ENCODE measurements at places on chromosomes 2 and 18.

DNA sequence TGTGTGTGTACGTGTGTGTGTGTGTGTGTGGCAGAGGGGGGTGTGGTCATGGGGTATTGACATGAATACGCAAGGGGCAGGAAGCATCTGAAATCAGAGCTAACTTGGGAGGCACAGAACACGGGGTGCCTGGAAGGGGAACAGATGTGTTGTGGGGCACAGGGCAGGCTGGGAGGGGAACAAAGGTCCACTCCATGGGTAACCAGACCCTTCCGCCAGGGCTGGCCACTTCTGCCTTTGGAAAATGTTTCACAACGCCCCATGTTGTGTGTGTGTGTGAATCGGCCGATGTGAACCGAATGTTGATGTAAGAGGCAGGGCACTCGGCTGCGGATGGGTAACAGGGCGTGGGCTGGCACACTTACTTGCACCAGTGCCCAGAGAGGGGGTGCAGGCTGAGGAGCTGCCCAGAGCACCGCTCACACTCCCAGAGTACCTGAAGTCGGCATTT is at the start of gene SLC11A1:
SLC11A1 (plus strand) TSS at position 358 of the 451 bp plus-strand sequence. CDS start 96 bp downstream, outside the sequence.
- DNase-seq = no peak

DNA sequence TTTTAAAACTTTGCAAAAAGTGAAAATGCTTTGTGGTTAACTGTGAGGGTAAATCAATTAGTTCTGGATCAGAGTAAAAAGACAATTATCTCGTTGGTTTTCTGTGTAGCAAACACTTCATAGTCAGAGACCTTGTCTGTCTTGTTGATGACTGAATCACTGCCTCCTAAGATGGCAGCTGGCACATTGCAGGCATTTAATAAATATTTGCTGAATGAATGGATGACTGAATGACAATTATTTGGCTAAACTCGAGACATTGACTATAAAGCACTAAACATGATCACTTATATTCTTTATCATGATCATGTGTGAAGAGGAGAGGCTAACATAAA is 96.2 kb downstream of the MAIP1 start:
- DNase-seq = peak; percentile 23

DNA sequence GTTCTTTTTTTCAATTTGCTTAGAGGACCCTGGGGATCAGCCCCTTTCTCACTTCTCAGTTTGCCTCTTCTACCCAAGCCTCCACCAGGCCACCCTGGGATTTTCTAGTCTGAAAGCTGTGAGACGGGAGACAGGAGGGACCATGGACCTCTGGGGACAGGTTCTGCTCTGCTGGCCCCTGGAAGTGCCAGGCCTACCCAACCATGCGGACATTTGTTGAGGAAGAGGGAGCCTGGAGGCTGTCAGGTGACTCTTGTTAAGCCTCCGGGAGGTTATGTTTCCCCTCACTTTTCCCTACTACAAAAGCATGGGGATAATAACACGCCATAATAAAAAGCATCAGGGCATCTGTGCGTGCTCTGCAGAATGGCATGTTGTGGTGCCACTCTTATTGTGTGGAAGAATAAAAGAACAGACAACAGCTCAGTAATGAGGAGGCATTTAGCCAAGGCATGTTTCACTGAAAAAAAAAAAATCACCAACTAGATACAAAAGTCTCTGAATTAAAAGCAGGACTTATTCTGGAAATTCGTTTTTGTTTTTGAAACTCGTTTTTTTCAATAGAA is 48.3 kb upstream of the PLA2R1 start:
- no peak for DNase-seq

DNA sequence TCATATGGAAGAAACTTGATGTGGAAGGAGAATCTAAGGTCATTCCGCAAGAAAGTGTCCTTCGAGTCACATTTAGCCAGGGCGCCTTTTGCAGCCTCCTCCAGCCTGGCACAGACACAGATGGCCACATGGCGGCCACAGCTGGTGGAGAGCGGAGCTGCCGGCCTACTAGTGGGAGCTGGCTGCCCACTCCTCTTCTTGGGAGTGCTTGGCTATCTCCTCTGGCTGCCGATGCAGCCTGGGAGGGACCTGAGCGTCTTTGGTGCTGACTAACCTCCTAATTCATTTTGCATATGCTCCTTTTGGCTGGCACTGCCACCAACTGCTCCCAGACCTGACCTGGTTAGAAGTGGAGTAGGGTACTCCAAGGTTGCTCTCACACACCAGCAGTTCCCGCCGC is 199.3 kb upstream of the MYT1L start:
- DNase-seq = no peak

- DNase-seq = no peak
These were observed 7.1 kb downstream of the THAP4 start for GRCh38 chr2:241629762-241630435.

GRCh38 chr2:27159271-27159670 is 10.5 kb downstream of the TCF23 start:
- DNase-seq = no peak

DNA sequence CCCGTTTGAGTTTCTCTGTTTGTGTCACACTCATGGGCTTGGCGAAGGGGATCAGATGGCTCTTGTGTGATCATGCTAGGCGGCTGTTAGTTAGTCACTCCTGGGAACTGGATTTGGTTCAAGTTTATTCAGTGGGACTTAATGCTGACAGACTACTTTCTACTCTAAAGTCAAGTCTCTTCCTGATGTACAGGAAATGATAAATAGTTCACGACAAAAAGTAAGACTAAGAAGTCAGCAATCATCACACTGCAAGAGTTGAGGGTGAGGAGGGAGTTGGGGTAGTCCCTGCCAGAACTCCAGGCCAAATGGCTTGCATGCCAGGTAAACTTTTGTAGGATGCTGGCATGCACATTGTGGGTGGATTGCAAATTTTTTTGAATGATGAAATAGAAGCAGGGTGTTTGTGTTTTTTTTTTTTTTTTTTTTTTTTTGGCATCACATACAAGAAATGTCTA is 25.1 kb upstream of the CCL20 start:
- peak; percentile 98 for DNase-seq

GRCh38 chr2:30481323-30481800 is 34.3 kb downstream of the LCLAT1 start:
- DNase-seq = no peak

- peak; percentile 85 for DNase-seq
These were observed 105.3 kb upstream of the TTN start for GRCh38 chr2:178912416-178913048.

- no peak for DNase-seq
These were observed 99.2 kb downstream of the SMAD7 start for GRCh38 chr18:48851599-48851960.

- no peak for DNase-seq
These were observed 22.5 kb downstream of the LPIN1 start for GRCh38 chr2:11768946-11769345.

GRCh38 chr2:239035361-239035814 is 187.5 kb downstream of the TWIST2 start:
- DNase-seq = no peak

- no peak for DNase-seq
These were observed 497 bp downstream of the DSC3 start for GRCh38 chr18:31042084-31042405.

GRCh38 chr2:160581448-160581847 is 87.8 kb upstream of the RBMS1 start:
- no peak for DNase-seq

GRCh38 chr2:201018636-201019035 is 52.8 kb downstream of the HYCC2 start:
- no peak for DNase-seq

GRCh38 chr18:69567813-69568488 is 167.3 kb downstream of the DOK6 start:
- peak; percentile 5 for DNase-seq

DNA sequence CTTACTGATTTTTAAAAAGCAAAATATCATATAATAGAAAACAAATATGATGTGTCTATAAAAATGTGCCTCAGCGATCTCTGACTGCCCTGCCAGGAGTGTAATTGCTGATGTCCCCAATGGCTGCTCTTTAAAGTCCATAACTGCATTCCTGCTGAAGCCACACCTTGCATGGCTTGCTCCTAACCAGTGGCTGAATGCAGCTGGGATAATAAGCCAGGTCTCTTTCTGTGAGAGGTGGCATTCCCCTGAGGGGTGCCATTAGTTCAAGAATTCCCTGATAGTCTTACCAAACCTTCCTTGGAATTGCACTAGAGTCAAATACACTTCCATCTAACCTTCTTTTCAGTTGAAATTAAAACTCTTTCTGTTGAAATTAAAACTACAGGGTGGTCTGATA is 125.8 kb upstream of the ZNF804A start:
- DNase-seq = no peak

DNA sequence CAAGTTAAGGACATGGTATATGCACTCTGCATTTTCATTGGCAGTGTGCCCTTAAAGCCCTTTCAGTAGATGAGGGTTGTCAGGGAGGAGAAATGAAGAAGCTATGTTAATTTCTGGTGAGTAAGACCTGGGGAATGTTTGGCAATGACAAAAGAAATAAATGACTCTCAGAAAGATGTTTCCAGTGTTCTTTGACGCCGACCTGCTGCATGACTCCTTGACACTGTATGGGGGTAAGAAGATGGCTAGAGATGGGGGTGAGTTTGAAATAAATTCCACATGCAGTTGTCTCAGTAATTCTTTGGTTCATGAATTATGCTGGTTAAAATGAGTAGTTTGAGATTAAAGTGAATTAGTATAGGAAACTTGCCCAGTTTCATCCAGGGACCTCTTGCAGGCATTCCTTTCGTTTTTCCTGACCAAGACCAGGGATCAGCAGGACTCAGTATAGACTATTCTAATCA is 5.9 kb downstream of the CCDC121 start:
- DNase-seq = peak; percentile 18

DNA sequence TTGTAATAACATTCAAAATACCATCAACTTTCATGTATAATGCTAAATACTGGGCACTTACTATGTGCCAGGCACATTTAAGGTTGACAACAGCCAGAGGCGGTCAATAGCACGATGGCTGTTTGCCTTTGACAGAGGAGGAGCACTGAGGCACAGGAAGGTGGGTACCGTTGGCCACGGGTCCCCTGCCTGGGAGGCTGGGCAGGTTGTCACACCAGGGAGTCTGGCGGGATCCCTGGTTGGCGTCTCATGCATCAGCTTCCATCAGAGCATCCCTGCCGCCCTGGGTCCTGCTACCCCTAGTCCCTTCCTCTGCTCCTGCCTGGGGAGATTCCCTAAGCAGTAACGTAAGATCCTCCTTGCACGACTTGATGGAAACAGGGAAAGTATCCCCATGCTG is 19.4 kb downstream of the ALLC start:
- DNase-seq = no peak

DNA sequence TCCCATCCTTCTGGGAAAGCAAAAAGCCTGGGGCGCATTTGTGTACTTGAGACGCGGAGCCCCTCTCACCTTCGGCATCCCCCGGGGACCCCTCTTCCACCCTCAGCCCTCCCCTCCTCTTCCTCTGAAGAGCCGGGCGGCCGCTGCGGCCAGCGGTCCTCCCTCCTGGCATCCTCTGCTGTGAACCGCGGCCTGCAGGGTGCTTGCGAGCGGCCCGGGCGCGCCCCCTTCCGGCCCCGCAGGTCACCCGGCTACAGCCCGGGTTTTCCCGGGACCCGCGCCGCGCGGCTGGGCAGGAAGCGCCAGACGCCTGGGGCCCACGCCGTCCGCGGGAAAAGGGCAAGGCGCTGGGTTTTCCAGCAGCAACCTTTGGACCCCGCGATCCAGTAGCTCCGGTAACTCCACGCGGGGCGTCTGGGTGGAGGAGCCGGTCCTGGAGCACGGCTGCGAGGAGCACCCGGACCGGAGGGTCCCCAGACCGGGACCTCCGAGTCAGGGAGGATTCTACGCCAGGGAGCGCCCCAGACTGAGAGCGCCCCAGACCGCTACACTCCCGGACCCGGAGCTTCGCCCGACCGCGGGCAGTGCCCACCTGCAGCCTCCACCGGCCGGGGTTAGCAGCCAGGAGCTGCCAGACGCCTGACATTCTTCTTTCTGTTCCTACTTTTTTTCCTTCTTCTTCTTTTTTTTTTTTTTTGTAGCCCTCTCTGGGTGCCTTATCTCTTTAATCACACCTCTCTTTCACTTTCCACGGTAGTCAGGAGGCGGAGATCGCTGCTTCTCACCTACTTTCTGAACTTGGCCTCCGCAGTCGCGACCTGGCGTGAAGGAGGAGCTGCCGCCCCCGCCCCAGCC is at the start of gene IL18R1:
IL18R1 (plus strand) TSS at position 271 of the 855 bp plus-strand sequence. CDS start 6,865 bp downstream, outside the sequence.
- DNase-seq = peak; percentile 47

DNA sequence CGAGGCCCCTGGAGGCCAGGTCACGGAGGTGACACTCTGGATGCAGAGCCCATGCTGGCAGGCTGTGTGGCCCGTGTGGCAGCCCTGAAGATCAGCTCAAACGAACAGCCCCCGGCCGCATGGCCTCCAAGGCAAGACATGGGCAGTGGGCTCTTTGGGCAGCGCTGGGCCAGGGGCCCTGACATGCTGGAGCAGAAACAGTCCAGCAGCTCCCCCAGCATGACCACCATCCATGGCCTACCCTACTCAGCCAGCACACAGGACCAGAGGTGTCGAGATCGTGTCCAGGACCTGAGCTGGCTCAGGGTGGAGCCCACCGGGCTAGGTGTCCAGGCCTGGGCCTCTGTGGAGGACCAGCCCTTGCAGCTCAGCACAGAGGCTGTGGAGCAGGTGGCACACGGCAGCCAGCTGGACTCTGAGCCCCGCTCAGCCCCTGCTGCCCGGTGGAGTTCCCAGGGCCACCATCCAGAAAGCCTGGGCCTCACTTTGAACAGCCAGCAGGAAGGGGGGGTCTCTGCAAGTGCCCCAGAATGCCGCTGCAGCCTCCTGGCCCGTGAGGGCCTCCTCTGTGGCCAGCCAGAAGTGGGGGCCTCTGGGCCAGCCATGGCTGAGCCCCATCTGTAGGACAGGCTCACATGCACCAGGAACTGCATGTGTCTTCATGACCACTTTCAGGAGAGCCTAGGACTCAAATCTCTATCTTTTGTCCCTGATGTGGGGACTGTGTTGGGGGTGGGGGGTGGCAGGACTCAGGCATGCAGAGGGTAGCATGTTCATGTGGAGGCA is 8.9 kb downstream of the AMER3 start:
- no peak for DNase-seq

DNA sequence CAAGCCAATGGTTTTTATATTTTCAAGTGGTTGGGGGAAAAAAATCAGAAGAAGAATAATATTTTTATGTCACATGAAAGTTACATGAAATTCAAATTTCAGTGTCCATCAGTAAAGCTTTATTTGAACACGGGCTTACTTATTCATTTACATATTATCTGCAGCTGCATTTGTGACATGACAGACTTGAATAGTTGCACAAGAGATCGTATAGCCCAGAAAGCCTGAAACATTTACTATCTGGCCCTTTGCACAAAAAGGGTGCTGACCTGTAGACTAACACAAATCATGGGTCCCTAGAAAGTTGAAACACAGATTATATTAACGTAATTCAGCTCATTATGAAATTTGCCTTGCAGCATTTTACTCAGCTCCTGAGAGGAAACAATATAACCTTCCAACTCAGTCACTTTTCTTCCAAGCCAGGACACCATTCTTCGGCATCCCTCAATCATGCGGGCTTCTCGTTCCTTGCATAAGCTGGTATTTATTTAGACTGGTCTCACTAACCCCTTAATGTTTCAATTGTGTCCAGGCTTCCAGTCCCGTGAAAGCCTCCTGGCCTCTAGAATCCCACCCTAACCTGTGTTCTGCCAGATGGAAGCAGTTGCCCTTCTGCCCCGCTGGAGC is 402.7 kb downstream of the SETBP1 start:
- no peak for DNase-seq

GRCh38 chr2:166419616-166419934 is 43.8 kb upstream of the SCN9A start:
- DNase-seq = peak; percentile 50

- DNase-seq = no peak
These were observed 200.6 kb downstream of the DPP10 start for GRCh38 chr2:114642988-114643553.
